NB4 (cell line): ENCODE measurements at places on chromosomes 1 and 21.

DNA sequence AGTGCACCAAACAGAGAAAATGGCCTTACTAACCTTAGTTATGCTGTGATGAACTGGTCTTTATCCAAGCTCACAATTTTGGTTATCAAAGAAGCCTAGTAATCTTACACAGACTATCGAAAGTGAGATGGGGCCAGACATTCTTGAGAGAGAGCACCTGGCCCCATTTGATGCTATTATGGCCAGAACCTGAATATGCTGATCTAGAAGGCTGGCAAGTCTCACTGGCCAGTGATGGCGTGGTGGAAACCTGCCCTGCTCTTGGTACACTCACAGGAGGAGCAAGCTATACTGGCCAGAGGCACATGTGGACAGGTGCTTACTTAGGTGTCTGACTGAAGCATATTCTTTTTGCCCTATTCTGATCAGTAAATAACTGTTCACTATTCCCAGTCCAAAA lies 357.8 kb upstream of the ZRANB2 start:
- DNase-seq, result no peak

DNA sequence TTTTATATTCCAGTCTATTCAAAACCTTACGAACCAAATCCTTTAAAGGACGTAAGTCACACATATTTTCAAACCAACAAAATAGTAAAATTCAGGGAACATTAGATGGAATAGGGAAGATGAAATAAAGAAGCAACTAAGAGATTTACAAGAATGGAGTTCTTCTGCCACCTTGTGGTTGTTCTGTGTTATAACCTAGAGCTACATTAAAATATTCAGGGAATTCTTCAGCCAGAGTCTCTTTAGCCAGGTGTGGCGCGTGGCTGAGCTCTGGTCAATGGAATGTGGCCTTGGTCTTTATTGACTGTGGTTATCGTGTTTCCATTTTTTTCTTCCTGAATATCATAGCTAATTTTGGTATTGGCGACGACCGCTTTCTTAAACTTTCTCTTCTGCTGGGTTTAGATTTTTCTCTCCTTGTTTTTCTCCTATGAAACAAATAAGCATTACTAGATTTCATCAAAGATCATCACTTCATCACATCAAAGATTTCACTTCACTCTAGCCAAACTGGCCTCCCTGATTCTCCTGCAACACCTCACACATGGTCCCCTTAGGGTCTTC lies 221.3 kb downstream of the MRPL39 start:
- peak; percentile 62 for DNase-seq

DNA sequence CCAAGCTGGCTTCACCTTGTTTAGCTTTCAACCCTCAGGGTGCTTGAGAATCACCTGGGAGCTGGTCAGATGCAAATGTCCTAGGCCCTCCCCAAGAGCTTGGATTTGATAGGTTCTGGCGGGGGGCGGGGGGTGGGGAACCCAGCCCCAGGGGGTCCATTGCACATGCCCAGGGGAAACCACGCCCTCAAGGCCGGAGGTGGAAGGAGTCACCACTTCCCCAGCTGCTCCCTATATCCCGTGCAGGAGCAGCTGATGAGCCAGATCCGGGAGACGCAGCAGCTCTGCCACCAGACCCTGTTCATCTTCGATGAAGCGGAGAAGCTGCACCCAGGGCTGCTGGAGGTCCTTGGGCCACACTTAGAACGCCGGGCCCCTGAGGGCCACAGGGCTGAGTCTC lies 5.8 kb downstream of the TOR3A start:
- DNase-seq, result no peak

DNA sequence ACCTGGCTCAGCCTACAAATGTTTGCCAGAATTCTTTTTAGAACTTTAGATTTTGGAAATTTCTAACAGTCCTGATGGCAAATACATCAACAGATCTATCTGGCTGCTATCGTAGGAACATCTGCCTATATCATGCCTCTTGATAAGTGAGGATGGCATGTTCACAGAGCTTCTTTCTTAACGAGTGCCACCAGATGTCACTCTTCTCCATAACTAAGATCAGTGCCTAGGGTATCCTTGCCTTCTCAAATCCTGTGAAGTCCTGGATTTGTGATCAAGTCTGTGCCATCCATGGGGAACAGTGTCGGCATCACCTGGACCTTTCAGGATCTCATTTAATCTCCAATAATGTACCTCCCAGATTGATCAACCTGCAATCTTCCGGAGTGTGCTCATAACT lies 36.5 kb upstream of the CD5L start:
- peak; percentile 52 for DNase-seq

DNA sequence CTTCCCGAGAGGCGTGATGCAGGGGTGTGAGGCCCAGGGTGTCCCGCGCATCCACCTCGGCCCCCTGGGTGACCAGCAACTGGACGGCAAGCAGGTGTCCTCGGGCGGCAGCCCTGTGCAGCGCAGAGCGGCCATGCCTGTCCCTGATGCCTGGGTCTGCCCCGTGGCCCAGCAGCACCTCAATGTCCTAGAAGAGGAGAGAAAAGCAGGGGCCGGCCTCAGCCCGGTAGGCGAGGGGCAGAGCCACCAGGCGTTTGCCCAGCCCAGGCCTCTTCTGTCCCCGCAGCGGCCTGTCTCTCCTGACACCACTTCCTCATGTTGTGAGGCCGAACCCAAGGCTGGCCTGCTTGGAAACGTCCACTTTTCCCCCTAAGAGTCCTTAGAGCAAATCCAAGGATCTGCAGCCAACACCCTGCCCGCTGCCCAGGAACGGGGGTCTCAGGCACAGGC lies 1.7 kb downstream of the ANKRD65 start:
- DNase-seq, result no peak

DNA sequence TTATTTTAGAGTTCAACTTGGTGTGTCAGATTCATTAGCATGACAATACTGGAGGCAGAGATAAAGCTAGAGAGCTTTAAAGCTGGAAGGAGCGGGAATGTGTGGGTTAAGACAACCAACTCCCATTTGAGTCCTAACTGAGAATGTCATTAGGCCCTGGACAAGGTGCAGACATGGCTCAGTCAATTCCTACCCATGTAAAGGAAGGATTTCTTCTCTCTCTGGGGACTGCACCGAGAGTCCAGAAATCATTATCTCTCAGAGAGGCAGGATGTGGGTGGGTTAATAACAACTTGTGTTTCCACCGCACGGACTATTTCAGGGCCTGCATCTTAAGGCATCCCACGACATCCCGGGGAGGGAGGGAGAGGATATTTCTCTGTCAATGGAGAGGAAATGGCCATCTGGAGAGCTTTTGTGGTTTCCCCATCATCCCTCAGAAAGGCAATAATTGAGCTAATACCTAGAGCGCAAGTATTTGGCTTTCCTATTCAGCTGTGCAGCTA lies 46.7 kb upstream of the SARS1 start:
- DNase-seq, result peak; percentile 81

GRCh38 chr1:245687636-245688535 lies 533.1 kb downstream of the KIF26B start:
- DNase-seq, result peak; percentile 21

DNA sequence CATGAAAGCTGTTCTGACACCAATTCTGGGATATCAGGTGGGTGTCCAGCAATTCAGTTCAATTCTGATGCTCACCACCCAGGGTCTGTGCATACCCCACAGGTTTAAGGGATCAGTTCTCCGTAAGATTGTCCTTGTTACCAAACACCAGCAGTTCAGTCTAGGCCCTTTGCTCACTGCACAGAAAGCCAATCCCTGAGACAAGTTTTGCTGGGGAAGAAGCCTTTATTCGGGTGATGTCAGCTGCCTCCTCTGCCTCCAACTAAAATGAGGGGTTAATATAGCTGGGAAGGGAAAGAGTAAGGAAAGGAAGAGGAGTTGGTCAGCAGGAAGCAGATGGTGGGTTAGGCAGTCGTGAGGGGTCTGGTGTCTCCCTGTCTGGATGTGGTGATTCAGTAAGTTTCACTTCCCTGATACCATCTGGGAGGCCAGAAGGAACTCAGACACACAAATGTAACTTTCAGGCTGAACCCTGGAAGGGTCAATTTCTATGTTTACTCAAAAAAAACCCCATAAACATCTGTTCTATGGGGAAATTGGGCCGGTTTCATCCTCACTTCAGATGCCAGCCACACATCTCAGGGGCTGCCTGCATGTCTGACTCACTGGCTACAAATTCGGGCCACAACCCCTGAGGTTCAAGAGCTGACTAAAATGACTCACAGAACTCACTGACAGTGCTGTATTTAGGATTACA lies 83.3 kb upstream of the PGBD5 start:
- peak; percentile 68 for DNase-seq

DNA sequence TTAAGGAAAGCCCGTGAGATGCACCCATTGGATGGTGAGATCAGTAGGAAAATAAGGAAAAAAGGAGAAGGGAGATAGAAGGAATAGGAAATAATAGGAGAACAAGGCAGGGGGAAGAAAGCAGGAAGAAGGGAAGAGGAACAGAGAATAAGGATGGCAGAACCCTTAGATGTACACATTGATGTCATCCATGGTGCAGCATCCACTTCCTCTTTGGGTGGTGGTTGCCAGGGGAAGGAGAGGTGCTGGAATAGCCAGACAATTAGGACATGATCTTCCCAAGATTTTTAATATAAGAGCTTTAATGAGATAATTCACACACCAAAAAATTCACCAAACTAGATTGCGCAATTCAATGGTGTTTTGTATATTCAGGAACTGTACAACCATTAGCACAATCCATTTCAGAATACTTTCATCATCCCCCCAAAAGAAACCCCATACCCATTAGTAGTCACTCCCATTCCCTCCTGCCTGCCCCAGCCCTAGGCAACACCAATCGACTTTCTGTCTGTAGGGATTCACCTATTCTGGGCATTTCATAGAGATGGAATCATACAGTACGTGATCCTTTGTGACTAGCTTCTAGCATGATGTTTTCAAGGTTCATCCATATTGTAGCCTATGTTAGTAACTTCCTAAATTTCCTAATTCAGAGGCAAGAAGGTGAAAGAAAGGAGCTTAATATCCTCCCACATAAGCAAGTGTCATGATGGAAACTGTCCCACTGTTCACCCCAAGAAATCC lies 121.4 kb downstream of the PLXNA2 start:
- no peak for DNase-seq

- no peak for DNase-seq
Observed at GRCh38 chr1:72606216-72606810, 324.0 kb upstream of the NEGR1 start.

- peak; percentile 45 for DNase-seq
Observed at GRCh38 chr1:40183055-40183710, 22.0 kb downstream of the RLF start.

DNA sequence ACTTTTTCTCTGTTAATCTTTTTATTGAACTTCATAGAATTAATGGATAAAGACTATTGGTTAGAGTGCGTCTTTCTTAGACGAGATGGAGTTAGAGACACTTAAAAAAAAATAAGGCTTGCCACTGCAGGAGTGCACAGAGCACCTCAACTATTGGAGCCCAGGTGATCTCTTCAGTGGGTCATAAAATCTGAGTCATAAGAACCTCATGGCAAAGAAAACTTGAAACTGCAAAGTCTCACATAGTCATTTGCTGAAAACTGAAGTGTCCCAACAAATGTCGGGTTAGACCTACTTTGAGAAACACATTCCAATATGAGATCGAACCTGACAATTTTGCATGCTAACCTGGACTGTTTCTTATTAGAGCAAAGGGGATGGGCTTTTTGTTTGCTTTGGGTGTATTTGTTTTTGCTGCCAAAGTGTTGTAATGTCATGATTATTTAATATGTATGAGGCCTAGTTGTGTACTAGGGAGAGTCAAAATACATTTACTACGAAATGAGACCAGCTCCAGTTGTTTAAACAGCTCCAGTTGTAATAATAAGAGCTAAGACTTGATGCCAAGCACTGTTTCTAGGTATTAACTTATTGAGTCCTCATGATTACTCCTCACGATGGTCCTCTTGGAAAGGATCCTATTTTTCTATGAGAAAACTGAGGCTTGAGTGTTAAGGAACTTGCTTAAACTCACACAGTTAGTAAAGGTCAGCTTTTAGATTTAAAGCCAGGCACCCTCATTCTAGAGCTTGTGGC lies 65.1 kb downstream of the DDR2 start:
- no peak for DNase-seq

GRCh38 chr1:190478149-190479049 lies 735 bp upstream of the BRINP3 start:
- peak; percentile 38 for DNase-seq

- no peak for DNase-seq
Observed at GRCh38 chr21:18118566-18118965, 126.1 kb upstream of the CHODL start.

DNA sequence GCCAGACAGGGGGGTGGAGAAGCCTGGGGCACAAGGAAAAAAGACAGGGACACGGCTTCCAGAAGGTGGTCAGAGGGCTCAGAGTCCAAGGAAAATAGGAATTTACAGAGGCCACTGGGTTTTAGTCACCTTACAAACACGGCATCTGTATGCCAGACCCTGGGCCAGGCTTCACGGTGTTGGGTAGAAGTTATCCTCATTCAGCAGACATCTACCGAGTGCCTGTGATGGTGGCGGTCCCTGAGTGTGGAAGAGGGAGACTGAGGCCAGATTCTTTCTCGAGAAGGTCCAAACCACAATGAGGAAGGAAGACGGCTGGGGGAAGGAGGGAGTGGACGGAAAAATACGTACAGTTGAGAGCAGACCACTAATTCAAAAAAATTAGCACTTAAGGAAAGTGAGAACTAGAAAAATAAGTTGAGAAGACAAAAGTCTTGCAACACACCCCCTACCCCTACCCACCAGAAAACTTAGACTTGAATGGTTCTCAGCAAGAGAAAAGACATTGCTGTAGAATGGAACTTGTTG lies 864 bp upstream of the BTG2 start:
- DNase-seq, result peak; percentile 42

DNA sequence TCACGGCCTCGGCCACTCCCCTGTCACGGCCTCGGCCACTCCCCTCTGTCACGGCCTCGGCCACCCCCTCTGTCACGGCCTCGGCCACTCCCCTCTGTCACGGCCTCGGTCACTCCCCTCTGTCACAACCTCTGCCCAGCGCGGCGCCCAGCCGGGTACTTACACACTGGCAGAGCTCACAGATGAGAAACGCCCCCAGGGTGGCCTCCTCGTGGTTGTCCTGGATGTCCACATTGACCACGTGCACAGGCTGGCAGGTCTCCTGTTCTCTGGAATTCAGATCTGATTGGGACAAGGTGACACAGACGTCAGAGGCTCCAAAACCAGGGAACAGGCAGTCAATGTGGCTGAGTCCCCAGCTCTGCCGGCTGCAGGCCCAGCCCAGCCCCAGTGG lies 3.3 kb upstream of the TMEM240 start:
- no peak for DNase-seq
